ENCODE measurements at places on chromosomes 5 and 9.

- DNase-seq: no peak
Observed at GRCh38 chr5:176409765-176410164, 6.6 kb downstream of the CLTB start.

DNA sequence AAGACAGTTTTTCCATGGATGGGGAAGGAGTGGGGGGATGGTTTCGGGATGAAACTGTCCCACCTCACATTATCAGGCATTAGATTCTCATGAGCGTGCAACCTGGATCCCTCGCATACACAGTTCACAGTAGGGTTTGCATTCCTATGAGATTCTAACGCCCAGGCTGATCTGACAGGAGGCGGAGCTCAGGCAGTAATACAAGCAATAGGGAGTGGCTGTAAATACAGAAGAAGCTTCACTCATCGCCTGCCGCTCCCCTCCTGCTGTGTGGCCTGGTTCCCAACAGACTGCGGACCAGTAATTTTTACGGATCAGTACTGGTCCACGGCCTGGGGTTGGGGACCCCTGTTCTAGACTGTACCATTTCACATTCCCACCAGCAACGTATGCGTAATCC lies 68.3 kb upstream of the OTULINL start:
- no peak for DNase-seq

DNA sequence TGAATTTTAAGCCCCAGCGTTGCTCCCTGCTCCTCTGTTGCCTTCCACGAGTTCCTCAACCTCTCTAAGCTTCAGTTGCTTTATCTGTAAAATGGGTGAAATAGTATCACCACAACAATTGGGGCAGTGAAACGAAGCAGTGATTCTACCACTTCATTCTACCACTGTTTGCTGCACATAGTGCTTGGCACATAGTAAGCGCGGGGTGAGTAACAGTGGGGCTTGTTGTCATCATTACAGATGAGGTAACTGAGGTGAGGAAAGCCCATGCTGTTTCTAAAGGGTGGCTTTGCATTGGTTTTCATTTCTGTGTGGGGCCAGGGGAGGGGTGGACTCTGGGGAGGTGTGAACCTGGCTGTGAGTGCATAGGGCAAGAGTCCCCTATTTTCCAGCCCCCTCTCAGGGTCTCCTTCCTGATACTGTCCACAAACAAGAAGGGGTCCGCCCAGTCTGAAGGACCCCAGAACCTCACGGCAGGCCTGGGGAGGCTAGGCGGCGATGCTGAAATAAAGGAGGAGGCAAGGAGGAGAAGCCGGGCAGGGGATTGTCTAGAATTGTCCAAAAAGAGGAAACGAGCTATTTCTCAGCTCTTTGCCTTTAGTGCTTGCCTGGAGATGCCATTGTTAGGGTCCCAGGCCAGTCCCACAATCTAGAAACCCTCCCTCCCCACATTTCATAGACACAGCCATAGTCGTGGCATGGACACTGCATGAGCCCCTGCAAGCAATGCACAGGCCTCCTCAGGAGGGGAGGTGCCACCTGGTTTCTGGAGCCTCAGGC lies 65.6 kb downstream of the IL6ST start:
- no peak for DNase-seq

- DNase-seq: no peak
Observed at GRCh38 chr5:165735388-165735787, 2230.0 kb downstream of the MAT2B start.

GRCh38 chr9:127739614-127740330 lies 4.7 kb upstream of the TOR2A start:
- DNase-seq: no peak
